ENCODE measurements at places on chromosomes 7 and 10.
A peak's percentile ranks its signal among the peaks of the same experiment; 100 is the strongest.

GRCh38 chr7:157339777-157340677 is 3.2 kb downstream of the DNAJB6 start:
- DNase-seq: peak; percentile 46

DNA sequence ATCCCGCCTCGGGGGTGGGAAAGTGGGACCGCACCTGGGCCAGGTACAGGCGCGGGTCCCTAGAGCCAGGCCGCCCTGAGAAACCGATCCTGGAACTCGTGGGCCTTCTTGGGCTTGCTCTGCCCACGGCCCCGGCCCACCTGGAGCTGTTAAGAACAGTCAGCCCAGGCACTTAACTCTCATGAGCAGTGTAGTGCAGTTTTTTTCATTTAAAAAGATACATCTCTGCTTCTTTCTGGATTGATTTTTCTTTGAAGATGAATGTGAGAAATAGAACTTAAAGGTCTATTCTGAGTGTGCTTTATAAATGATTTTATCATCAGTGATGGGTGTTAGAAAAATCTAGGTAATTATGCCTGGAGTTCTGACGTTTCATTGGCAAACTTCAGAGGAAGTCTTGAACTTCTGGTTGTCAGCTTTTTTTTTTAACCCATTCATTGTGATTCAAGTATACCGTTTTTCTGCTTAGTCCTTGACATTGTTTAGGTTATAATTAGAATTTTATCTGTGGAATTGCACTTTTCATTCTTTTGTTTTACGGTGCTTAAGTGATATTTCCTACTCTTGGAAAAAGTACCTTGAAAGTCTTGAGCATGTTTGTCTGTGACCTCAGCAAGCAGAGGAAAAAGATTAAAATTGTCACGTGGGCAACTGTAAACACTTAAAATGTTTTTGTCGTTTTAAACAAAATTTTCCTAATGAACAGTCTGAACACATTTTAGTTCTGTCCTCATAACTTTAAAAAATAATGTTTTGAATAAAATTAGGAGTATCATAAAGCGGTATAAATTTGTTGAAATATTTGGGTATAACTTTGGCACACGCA is 906 bp downstream of the CDK1 start:
- DNase-seq: no peak

GRCh38 chr10:10914144-10914543 is 103.5 kb upstream of the CELF2 start:
- no peak for DNase-seq

DNA sequence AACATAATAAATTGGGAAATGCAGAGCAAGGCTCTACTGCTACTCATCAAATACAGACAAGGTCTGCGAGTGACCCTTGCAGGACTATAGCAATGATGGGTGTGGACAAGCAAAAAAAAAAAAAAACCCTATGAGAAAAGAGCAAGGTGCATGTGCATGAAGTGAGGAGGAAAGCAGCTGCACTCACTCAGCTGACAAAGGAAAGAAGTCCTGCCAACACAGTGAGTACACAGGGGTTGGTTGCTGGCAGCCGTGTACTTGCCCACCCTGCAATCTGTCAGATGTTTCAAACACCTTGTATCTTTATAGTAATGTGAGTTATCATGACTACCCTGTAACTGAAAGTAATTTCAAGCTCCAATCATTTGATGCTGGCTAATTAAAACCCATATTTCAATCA is 20.5 kb downstream of the CHCHD3 start:
- no peak for DNase-seq

DNA sequence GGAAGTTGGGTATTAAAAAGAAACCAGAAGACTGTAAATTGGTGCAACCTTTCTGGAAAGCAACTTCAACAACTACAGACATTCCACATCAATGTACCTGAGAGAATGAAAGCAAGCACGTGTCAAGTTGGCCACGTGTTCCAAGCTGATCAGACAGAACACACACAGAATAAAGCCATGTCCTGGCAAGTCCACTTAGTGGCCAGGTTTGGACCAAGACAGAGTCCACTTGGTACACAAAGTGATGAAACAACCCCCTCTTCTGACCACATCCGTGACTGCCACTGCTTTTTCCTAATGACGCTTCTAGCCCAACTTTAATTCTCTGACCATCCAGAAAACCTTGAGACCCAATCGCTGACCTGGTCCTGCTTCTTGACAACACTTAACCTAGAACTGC is 109.4 kb downstream of the ABLIM1 start:
- peak; percentile 18 for DNase-seq

Measured in SHP77 (cell line).